ENCODE measurements at places on chromosomes 4 and X.

DNA sequence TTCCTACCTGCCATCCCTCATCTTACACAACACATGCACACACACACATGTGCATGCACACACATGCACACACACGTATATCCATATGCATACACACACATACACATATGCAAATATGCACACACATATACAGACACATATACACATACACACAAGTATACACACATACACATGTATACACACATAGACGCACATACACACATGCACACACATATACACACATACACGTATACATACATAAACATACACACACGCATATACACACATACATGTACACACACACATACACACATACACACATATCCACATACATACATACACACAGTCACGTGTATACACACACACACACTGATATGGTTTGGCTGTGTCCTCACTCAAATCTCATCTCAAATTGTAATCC lies 37.0 kb upstream of the AFAP1 start:
- DNase-seq: no peak

- DNase-seq: no peak
Measured at GRCh38 chrX:45134775-45135174, 65.9 kb downstream of the DIPK2B start.

GRCh38 chrX:138761380-138761779 lies 49.9 kb upstream of the FGF13 start:
- DNase-seq: no peak

GRCh38 chrX:40513835-40514234 lies 66.9 kb upstream of the ATP6AP2 start:
- DNase-seq: no peak

DNA sequence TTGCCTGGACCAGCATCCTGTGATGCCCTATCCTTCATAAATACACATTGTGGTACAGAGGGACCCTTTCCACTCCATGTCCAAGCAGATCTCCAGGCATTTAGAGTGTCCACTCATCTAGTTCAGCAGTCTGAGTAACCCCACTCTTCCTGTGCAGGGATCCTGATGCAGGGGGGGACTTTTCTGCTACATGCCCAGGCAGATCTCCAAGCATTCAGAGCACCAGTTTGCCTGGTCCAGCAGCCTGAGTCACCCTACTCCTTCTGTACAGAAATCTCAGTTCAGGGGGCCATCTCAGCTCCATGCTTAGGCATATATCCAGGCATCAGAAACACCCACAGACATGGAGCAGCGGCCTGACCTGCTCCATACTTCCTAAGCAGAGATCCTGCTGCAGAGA lies 1089.8 kb downstream of the FAT4 start:
- DNase-seq: no peak

DNA sequence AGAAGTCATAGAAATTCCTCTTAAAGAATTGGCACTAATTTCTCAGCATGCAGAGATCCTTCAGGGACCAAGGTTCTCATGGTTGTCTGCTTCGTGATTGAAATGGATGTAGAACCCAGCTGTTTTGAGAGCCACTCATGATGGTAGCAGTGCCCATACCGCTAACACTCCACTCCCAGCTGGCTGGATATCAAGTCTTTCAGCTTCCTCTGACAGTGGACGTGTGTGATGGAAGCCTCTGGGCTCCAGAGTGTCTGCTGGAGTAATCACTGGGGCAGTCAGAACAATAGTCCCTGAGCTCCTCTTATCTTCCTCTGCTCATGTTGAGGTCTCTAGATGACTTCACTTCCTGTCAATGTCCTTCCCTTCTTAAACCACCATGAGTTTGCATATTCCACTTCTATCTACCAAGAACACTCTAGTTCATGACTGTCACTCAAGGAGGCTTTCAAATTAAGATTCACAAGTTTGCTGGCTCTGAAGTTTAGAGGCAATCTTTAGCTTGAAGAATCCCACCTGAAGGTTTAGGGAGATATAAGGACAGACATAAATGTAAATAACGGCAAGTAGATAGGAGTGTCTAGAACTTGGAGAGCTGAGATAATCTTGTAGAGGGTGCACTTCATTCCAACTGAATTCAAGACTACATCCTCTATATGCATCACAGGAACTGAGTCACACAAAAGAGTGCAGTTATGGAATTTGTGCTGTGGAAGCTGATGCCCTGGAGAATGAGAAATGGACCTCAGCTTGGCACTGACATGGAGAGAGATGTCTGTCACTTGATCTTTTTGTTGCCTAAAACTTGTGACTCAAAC lies 64.5 kb upstream of the WDR1 start:
- DNase-seq: peak; percentile 98

DNA sequence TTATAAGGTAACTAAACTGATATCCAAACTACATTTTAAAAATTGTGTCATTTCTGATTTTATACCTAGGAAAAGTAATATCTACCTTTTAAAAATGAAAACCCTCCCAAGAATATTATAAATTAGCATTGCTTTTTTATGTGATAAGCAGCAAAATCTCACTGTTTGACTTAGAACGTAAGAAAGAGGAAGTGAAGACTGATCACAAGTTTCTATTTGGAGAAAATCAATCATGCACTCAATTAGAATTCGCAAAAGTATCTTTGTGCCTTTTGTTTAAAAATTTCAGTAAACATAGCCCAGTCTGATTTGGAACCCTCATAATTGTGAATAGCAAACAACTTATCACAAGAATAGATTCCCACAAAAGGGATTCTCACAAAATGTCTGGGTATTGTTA lies 142.7 kb downstream of the TENM3 start:
- no peak for DNase-seq

DNA sequence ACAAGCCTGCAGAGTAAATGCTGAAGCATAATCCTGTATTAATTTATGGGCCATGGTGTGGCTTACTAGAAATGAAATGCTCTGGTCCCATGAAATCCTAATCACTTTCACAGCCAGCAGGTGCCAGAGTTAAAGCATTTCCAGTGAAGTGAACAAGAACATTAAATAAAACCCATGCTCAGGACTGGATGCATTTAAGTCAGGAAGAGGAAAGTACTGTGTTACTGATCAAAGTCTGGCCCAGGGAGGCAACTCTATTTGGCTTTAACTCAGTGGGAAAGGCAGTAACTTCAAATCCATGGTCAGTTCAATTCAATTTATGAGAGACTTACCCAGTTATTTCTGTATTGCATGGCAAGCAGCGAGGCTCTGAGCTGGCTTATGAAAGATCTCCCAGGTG lies 29.2 kb downstream of the AGA start:
- DNase-seq: no peak

GRCh38 chr4:183639291-183639690 lies 19.7 kb downstream of the RWDD4 start:
- DNase-seq: no peak

GRCh38 chr4:124429746-124430250 lies 282.7 kb downstream of the ANKRD50 start:
- no peak for DNase-seq

GRCh38 chr4:170110285-170110672 lies 20.5 kb upstream of the AADAT start:
- DNase-seq: no peak

DNA sequence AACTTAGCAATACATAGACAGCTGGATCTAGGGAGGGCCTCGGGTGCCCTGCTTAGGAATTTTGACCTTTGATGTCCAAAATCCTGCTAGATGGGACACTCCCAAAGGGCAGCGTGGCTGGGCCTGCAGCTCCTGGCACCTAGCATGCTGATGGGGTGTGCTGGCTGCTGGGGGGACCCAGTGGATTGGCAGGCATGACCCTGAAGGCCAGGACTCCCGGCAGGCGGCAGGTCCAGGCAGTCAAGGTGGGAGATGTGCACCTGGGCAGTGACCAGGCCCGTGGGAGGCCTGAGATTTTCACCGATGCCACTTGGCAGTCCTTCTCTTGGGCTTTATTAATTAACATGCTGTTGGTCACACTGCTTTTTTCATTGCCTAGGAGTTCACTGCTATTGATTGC lies 84.3 kb downstream of the PSAPL1 start:
- no peak for DNase-seq

DNA sequence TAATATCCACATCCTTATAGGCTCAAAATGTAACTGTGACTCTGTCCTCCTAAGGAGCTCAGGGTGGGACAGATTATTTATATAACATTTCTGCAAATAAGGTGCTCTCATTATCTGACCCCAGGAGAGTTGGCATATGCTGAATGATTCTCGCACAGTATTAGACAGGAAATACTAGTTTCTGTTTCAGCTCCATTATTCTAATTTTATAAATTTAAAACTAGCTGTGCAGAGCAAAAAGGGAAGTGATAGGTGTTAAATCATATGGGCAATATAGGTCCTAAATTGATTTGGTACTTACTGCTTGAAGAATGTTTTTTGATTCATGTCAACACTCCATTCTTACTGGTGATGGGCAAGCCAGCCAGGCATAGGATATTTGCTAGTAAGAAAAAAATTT lies 141.5 kb downstream of the GLRA2 start:
- DNase-seq: no peak

DNA sequence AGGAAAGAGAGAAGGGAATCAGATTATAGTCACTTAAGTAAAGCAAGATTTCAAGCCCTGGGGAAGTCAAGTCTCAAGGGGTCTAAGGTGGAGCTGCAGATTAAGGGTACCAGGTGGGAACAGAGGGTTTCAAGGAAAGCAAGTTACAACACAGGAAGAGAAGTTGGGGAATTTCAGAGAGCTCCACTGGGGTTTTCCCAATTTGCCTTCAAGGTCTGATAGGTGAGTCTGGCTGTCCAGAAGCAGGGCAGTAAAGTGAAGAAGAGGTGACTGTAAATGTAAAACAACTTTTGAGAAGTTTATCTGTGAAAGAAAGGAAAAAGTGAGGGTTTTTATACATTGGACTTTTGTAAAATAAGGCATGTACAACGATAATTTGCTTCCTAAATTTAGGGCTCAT lies 37.1 kb upstream of the TRPC3 start:
- DNase-seq: no peak

DNA sequence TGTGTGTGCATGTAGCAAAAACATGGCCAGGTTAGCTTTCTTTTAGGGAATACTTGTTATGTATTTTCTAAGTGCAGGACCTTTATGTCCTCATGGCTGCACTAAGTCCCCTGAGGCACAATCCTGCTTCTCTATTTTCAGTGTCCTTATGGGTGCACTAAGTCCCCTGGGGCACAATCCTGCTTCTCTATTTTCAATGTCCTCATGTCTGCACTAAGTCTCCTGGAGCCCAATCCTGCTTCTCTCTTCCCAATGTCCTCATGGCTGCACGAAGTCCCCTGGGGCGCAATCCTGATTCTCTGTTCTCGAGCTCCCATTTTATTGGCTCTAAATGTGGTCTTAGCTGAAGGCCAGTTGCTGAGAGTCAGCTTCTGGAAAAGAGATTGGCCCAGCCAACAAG lies 49.7 kb upstream of the GPRIN3 start:
- DNase-seq: no peak

GRCh38 chr4:177266506-177266905 lies 43.2 kb upstream of the NEIL3 start:
- DNase-seq: peak; percentile 14

DNA sequence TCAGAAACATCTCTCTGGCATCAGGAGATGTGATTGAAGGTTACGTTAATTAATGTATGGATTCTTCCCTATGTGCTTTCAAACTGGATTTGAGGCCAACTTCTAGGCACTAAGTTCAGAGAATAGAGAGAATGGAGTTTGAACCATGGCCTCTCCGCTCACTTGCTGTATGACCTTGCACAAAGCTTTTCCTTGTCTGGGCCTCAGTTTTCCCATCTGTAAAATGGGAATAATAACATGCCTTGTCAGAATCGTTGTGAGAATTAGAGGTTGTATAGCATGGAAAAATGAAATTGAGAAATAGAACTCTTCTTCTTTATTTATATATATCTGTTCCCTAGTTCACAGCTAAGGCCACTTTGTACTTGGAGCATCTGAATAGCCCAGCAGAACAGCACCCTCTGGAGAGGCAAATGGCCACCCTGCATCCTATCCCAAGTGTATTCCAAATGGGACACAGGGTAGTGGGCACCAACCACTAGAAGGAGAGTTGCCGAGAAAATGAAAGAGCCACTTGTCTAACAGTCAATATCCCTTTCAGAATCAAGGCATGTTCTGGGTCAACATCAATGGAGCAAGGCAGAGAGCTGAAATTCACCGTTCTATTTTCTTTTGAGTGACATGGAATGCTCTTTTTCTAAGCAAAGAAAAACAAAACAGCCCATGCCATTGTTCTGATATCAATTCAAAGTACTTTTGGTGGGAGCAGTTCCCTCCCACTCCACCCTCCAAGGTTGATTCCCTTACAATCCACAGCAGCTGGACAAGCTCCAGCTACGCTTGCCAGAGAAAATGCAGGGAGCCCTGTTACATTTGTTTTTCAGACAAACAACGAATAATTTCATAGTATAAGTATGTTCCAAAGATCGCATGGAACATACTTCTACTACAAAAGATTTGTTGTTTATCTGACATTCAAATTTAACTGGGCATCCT lies 23.3 kb upstream of the MTM1 start:
- no peak for DNase-seq

DNA sequence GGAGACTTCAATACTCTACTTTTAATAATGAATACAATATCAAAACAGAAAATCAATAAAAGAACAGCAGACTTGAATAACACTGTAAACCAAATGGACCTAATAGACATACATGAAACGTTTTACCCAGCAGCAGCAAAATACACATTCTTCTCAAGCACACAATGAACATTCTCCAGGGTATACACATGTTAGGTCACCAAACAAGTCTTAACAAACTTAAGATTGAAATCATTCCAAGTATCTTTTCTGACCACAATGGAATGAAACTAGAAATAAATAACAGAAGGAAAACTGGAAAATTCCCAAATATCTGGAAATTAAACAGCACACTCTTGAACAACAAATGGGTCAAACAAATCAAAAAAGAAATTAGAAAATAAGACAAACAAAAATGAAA lies 145.0 kb upstream of the CT83 start:
- DNase-seq: no peak

GRCh38 chr4:81427344-81427821 lies 44.3 kb downstream of the RASGEF1B start:
- DNase-seq: no peak

GRCh38 chrX:105870445-105870844 lies 48.1 kb downstream of the NRK start:
- DNase-seq: no peak

DNA sequence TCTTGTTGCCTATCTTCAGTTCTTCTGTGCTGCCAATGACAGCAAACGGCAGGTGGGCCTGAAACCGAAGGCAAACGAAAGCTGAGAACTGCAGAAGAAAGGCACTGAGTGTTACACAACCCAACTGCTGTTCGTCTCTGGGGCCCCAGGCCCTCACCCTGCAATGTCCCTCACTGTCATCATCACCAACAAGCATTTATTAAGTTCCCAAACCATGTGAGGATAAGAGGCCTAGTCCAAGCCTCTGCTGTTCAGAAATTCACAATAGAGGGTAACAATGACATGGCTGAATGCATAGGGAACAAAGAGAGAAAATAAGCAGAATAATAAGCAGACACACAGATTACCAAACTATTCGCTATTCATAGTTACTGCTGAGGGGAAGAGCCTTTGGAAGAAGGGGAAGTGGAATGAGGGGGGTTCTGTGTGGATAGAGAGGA lies 34.5 kb upstream of the NKRF start:
- no peak for DNase-seq

GRCh38 chrX:13474164-13474516 lies 95.3 kb upstream of the EGFL6 start:
- DNase-seq: no peak

GRCh38 chr4:10011885-10012284 lies 9.4 kb downstream of the SLC2A9 start:
- DNase-seq: peak; percentile 94
